ENCODE measurements at places on chromosomes 5 and 9.

DNA sequence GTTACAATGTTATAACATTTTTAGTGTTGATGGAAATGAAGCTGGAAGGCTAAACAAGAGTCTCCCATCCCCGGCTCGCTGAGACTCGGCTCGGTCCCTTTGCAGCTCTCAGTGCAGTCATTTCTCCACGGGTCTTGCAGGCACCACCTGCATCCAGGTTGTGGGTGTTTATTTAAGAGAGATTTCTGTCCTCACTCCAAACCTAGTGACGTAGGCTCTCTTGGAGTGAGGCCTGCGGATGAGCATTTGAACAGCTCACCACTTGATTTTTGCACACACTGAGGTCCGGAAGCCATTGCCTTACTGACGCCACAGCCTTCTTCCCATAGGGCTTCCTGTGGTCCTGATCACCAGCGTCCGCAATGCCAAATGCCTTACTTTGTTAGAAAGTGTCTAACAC lies 197.7 kb upstream of the OTULINL start:
- DNase-seq = peak; percentile 89

DNA sequence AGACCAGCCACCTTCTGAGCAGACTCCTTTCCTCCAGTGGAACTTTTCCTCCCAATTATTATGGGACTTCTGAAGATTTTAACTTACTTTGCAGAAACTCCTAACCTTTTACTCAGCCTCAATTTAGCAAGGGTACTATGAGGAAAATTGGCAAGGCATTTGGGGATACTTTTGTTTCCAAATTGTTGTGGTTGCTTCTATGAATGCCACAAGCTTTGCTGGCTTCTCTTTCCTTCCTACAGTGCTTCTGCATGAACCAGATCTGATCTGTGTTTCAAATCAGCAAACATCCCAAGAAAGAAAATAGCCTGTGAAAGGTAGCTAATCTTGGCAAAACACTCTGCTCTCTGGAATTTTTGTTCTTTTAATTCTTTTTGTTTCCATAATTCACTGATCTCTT lies 57.3 kb upstream of the TAF11L2 start:
- no peak for DNase-seq

DNA sequence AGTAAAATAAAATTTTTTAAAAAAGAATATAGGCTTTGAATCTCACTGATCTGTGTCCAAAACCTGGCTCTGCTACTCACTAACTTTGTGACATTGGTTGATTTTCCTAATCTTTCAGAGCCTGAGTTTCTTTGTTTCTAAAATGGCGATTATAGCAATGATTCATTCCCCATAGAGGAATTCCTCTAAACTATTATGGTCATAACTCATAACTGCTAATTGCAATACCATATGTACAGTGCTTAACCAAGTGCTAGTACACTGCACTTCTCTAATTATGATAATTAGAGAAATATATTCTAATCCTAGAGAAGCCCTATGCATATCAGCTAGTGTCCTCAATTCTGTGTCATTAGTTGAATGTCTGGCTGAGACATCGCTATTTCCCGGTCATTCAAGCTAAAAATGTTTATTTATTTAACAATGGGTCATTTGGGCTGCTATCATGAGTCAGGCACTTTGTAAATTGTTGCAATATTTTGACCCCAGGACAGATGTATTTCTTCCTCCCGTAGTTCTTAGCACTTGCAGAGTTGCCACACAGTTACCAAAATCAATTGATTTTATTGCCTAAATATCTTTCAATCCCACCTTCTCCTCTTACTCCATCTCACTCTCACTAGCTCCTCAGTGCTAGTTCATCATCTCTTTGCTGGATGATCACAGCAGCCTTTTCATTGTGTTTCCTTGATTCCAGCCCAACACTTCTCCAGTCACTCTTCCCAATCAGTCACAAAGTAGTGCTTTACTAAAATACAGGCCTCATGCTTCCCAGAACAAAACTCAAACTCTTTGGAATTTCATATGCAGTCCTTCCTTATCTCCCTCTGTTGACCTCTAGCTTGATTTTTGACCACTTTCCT lies 200.9 kb upstream of the PAPPA start:
- DNase-seq = no peak

GRCh38 chr9:128846680-128847030 lies 17.1 kb upstream of the SPOUT1 start:
- DNase-seq = no peak

- no peak for DNase-seq
Measured at GRCh38 chr5:97455996-97456395, 272.9 kb upstream of the RIOK2 start.
